ENCODE measurements at places on chromosomes 4 and X.

DNA sequence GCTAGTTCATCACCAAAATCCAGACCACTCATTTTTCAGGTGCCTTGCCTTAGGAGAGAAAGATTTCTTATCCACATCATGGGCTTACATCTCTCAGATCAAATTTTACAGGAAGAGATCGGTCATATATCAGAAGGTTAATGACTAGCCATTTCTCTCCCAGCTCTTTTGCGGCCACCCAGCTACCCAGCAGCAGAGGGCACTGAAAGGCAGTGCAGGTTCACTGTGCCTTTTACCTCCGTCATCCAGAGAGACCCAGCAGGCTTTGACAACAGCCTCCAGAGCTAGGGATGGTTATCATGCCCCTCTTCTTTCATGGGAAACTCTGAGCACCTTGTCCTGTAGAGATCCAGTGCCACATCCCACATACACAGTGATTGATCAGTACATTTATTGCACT lies 384.8 kb downstream of the AFF2 start:
- DNase-seq, result no peak

GRCh38 chrX:132602701-132603100 lies 113.9 kb upstream of the MBNL3 start:
- no peak for DNase-seq

- DNase-seq, result no peak
These were observed 229.8 kb upstream of the TEX13C start for GRCh38 chrX:125089761-125090445.

GRCh38 chr4:18975916-18976808 lies 954.6 kb upstream of the LCORL start:
- no peak for DNase-seq

DNA sequence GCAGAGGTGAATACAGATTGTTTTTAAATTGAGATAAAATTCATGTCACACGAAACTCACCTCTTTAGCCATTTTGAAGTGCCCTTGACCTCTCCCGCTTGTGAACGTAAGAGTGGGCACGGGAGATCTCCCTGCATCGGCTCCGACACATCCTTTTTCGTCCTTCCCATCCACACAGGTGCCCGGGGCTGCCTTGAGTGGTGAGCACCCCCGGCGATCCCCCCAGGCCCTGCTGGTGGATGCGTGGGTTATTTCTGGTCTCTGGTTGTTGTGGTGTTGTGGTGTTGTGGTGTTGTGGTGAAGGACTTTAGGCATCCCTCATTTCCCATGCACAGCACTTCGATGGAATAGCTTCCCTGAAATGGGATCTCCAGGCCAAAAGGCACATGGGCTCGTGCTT lies 46.1 kb downstream of the PSAPL1 start:
- DNase-seq, result no peak

DNA sequence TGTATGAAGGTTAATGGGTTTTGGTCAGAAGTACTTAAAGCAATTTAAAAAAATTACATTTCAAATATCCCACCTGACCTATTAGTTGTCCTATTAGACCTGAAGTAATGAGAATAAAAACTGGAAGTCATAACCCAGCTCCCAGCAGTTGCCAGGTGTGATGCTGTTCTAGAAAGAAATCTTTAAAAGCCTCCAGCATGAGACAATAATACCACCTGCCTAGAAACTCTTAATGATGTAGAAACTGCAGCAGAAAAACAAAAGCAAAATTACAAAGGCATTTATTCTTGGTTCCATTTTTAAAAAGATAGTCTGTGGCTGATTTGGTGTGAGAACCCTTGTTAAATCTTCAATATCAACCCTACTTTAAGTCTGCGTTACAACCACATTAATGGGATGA lies 1137.7 kb upstream of the TENM3 start:
- no peak for DNase-seq

DNA sequence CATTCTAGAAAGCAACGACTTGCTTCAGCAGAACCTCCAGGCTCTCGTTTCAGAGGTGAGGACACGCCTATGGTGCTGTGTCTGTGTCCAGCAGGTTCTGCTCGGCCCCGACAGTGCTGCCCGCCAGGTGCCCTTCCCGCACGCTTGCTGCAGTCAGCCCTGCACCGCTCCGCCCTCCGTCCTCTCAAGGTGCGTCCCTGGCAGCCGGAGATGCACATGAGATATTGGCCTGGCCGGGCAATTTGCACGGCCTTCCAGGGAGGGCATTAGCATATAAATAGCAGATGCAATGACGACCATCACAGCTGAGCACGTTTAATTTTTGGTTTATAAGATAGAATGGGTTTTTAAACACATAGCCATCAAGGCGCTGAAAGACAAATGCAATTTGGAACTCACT lies 14.4 kb downstream of the UVSSA start:
- no peak for DNase-seq

DNA sequence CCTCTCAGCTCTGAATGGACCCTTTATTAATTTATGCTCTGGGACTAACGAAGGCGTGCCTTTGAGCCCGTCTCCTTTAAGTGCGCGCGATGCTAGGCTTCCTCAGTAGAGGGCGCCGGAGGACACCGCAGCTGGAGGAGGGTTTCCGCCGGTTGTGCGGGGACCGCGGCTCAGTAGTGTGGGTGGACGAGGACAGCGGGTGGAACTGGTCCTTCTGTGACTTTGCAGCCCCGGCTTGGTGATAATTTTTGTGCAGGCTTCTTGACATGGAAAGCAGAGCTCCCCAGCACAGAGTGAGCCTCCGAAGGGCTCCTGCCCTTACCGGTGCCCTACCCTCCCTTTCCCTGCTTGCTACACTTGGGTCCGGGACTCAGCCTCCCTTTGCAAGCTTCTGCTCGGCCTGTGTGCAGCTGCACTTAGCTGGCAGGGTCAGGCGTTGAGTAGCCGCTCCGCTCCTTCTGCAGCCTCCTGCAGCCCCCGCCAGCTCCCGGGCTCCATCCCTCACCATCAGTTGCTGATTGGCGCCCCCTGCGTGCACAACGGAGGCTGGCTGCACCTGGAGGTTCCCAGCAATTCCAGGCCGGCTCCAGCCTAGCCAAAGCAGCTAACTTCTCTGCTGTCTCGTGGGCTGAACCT lies 26.8 kb upstream of the BOD1L1 start:
- peak; percentile 46 for DNase-seq

- DNase-seq, result no peak
These were observed 327.1 kb downstream of the PTTG2 start for GRCh38 chr4:38287101-38287851.

DNA sequence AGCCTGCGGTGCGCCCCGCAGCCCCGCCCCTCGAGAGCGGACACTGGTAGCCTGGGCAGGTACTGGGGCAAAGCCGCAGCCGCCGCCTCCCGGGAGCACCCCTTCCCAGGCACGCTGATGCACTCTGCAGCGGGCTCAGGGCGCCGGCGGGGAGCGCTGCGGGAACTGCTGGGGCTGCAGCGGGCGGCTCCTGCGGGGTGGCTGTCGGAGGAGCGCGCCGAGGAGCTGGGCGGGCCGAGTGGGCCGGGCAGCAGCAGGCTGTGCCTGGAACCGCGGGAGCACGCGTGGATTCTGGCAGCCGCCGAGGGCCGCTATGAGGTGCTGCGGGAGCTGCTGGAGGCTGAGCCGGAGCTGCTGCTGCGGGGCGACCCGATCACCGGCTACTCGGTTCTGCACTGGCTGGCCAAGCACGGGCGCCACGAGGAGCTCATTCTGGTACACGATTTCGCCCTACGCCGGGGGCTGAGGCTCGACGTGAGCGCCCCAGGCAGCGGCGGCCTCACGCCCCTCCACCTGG lies 401 bp downstream of the SOWAHD start:
- DNase-seq, result no peak

DNA sequence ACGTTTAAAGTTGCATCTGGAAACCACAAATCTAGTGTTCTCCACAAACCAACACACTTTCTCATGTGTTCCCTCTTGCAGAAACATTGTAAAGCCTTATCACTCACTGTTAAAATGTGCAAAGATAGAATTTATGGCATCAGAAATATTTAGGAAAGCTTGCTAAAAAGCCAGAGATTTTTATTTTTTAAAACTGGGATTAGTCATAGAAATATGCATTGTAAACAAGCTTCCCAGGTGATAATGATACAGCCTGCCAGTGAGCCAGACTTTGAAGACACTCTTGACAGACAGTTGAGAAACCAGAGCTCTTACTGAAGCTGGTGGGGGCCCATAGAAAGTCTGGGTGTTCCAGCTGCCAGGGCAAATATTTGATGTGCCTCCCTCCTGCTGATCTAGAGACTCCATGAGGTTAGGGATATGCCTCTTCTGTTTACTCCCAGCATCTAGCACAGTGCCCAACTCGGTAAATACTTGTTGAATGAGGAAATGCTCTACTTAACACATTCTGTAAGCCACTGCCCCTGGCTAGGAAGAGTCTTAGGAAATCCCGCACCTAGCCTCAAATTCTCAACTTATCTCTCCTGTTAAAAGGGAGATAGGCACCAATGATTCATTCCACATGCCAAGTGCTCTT lies 179.0 kb upstream of the RASGEF1B start:
- DNase-seq, result no peak

DNA sequence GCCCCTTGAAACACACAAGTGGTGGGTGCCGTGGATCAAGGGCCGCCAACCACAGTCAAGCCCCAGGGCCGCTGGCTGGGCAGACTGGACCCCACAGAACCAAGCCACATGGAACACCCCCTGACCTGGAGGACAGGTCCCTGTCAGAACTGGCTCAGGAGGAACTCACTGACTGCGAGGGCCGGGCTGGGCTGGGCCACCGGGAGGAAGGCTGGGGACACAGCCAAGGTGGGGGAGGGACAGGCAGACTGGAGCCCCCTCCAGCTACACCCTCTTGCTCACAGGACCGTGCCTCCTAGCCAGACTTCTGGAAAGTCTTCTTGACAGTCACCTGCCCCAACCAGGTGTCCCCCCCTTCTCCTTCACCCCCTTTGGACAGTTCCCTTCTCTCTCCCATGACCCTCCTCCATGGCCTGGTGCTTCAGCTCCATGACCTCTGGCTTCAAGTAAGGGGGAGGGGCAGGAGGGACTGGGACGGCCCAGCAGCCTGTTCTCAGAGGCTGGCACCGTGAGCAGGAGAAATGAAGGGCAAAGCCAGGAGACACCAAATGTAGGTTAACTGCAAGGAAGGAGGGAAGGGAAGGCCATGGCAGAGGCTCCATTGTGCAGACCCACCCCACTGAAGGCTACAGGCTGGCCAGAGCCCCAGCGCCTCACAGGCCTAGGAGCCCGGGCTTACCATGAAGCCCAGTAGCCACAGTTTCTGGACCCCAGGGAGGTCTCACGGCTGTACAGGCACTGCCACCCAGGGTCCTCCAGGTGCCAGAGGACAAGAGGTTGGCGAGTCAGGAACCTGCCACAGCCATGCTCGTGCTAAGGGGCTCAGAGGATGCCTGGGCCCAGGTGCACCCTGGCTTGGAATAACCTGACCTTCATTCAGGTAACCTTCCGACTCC lies 22.6 kb upstream of the DUSP9 start:
- DNase-seq, result no peak

GRCh38 chr4:10608501-10609219 lies 75.9 kb downstream of the CLNK start:
- DNase-seq, result no peak

DNA sequence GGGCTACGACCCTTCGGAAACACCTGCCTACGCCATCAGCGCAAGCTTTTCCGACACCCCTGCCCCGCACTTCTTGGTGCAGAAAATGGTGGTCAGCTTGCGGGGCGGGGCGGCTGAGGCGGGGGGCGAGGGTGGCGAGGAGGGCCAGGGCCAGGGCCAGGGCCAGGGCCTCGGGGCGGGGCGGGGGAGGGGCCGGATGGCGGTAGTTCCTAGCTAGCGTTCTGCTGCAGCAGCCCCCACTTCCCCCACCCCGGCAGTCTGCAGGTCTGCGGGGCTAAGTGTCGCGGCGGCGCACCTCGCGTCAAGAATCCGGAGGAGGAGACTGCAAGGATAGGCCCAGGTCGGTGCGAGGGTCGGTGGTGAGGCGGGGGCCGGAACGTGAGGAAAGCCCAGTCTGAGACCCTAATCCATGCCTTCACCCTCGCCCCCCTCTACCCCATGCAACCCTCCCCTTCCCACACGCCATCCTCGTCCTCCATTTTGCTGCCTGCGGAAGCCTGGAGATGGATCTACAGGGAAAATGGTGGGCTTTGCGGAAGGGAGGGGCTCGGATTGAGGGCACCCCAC lies 600 bp downstream of the BEX4 start:
- DNase-seq, result no peak
